ENCODE measurements at places on chromosomes 16 and 17.

GRCh38 chr17:18889658-18890057 is 31.7 kb downstream of the PRPSAP2 start:
- DNase-seq = no peak

DNA sequence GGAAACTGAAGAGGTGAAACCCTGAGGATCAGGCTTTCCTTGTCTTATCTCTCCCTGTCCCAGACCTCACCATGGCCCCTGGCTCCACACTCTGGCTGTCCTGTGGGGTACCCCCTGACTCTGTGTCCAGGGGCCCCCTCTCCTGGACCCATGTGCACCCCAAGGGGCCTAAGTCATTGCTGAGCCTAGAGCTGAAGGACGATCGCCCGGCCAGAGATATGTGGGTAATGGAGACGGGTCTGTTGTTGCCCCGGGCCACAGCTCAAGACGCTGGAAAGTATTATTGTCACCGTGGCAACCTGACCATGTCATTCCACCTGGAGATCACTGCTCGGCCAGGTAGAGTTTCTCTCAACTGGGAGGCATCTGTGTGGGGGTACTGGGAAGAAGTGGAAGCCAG is 1.4 kb downstream of the CD19 start:
- no peak for DNase-seq

- DNase-seq = no peak
These were observed 345 bp downstream of the TSC2 start for GRCh38 chr16:2048116-2048543.

GRCh38 chr17:40672654-40673053 is 7.7 kb upstream of the KRT222 start:
- DNase-seq = no peak

- DNase-seq = no peak
These were observed 18.7 kb downstream of the HLF start for GRCh38 chr17:55283256-55283965.

DNA sequence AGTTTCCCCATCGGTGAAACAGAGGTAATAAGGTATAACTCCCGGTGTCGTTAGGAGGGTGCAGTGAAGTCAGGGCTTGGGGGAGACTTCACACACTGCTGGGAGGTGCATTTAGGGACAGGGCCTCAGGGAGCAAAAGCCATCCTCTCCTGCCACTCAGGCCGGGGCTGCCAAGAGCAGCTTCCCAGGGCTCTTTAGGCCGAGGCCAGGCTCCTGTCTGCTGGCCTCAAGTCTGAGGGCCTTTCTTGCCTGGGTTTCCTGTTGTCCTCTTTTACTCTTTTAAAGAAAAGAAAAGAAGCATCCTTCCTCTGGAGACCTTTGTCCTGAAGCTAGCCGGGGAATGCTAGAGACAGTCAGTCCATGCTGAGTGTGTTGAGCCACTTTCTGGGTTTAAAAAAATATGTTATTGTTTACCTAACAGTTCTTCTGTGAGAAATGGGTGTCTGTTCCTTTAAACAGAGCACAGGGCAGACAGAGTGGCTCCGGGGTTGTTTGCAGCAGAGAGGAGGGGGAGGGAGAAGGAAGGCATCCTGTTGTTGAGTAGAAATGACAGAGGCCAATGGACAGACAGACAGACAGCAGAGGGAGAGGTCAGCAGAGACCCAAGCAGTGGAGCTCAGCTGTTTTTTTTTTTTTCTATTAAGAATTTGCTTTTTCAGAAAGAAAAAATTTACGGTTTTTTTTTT is 79.1 kb downstream of the C17orf67 start:
- no peak for DNase-seq

DNA sequence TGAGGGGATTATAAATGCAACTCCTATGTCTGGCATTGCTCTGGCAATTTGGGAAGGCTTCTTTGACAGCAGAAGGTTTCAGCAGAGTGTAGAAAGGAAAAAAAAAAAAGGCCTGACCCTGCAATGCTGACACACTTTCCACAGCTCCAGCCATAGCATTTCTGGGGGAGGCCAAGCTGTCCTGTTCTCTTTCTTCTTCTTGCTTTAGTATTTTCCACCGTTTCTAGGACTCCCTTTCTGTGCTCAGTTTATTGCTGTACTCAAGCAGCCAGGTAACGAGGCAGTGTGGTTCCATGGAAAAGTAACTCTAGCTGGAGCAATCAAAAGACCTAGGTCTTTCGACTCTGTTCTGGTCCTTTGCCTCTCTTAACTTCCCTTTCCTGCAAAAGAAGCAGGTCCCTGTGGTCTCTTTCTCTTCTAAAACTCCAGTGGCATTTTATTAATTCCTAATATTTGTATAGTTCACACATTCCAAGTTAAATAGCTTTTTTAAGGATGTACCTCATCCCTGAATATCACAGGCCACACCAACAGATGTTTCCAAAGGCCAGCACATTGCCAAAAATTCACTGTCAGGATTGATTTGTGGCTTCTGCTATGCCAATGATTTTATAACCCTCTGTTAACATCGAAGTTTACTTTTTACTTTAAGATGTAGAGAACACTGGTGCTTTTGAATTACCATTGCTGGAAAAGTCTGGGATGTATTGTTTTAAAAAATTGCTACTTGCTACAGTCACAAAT is 90.3 kb upstream of the BCAR1 start:
- no peak for DNase-seq

DNA sequence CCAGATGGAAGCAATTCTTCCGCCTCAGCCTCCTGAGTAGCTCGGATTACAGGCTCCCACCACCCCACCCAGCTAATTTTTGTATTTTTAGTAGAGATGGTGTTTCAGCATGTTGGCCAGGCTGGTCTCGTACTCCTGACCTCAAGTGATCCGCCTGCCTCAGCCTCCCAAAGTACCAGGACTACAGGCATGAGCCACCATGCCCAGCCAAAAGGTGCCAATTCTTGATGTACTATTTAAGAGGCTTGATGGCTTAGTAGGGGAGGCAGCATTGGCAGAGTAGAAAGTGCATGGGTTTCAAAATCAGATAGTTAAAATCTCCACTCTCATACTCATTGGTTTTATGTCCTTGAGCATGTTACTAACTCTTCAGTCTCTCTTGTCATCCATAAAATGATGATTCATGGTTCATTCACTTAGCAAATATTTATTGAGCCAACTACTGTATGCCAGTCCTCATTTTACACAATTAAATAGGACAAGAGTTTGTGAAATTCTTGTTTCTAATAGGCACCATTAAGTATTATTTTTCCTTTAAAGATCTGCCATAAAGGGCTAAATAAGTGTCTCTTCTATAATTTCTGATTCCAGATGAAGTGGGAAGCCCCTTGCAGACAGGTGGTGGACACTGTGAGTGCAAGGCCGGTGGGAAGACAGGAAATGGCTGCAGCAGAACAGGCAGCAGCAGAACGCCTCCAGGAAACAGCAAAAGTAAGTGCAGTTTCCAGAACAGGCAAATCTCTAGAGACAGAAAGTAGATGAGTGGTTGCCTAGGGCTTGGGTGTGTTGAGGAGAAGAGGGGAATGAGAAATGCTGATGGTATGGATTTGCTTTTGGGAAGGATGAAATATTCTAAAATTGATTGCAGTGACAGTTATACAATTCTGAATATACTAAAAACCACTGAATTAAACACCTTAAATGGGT is 8.2 kb upstream of the RPL27 start:
- DNase-seq = no peak

DNA sequence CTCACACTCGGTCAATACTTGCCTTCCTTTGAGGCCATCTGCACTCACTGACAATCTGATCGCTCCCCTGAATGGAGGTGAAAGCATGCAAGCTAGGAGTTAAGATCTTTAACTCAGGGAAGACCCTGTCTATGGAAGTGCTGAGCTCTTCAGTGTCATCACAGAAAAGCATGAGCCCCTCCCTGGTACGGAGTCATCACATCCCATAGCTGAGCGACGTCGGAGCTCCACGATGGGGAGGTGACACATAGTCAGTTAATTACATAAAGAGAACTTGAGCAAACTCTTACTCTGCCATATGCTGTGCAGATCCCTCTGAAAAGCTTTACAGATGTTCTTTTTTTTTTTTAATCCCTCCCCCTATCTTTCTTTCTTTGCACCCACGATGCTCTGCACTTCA is 463.2 kb downstream of the WWOX start:
- DNase-seq = no peak

- DNase-seq = no peak
These were observed 75.7 kb upstream of the BRD7 start for GRCh38 chr16:50444526-50444925.

DNA sequence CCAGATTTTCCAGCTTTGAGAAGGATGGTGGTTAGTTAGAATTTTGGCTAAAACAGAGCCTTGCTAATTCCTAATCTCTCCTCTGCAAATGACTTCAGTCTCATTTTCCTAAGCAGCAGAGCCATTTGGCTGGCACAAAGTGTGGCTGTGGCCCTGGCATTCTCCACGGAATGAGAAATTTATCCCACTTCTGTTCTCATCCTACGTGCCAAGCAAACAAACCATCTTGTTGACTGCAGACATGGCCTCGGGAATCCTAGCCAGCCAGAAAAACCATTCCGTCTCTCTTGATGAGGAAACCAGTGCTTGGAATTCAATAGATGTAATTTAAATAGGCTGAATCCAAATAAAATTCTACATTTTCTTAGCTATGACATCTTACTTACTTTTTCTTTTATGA is 34.1 kb upstream of the ELAC2 start:
- no peak for DNase-seq

GRCh38 chr17:27569257-27569722 is 61.7 kb upstream of the LGALS9 start:
- DNase-seq = no peak

DNA sequence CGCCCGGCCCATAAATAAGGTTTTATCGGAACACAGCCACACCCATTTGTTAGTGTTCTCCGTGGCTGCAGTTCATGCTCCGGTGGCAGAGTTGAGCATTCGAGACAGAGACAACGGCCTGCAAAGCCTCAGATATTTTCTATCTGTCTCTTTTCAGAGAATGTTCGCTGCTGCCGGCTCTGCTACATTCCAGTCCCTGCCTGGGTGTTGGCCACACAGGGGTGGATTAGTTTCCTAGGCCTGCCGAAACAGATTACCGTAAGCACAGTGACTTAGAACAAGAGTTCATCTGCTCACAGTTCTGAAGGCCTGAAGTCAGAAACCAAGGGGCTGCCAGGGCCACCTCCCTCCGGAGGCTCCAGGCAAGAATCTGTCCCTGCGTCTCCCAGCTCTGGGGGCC is 19.1 kb upstream of the GSG1L start:
- no peak for DNase-seq

DNA sequence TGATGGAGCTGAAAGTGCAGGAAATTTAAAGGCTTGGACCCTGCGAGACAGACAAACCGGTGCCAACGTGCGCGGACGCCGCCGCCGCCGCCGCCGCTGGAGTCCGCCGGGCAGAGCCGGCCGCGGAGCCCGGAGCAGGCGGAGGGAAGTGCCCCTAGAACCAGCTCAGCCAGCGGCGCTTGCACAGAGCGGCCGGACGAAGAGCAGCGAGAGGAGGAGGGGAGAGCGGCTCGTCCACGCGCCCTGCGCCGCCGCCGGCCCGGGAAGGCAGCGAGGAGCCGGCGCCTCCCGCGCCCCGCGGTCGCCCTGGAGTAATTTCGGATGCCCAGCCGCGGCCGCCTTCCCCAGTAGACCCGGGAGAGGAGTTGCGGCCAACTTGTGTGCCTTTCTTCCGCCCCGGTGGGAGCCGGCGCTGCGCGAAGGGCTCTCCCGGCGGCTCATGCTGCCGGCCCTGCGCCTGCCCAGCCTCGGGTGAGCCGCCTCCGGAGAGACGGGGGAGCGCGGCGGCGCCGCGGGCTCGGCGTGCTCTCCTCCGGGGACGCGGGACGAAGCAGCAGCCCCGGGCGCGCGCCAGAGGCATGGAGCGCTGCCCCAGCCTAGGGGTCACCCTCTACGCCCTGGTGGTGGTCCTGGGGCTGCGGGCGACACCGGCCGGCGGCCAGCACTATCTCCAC is at the start of gene NOG:
Gene NOG (plus strand): TSS at position 54 of the 674 bp plus-strand sequence. CDS start 525 bp downstream, at position 579.
- peak; percentile 47 for DNase-seq

- no peak for DNase-seq
These were observed 23.1 kb downstream of the DEF8 start for GRCh38 chr16:89971495-89972243.

GRCh38 chr17:38742411-38743308 is 5.5 kb downstream of the PCGF2 start:
- DNase-seq = peak; percentile 83

GRCh38 chr17:72380120-72380519 is 259.3 kb downstream of the SOX9 start:
- no peak for DNase-seq

- no peak for DNase-seq
These were observed 13.6 kb downstream of the MEIOB start for GRCh38 chr16:1858189-1858865.

- no peak for DNase-seq
These were observed 26.7 kb upstream of the TEX2 start for GRCh38 chr17:64289741-64290141.

- no peak for DNase-seq
These were observed 20.8 kb downstream of the GGA3 start for GRCh38 chr17:75240394-75241142.

DNA sequence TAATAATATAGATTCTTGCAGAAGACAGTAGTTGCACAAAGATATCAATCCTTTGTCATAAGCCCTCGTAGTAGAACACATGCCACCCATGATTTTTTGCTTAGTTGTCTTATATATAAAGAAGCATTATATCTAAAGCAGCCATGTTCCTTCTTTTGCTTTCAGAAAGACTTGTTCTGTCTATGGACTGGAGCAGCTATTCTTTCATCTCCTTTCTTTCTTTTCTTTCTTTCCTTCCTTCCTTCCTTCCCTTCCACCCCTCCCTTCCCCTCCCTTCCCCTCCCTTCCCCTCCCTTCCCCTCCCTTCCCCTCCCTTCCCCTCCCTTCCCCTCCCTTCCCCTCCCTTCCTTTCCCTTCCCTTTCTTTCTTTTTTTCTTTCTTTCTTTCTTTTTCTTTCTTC is 104.0 kb upstream of the HS3ST4 start:
- DNase-seq = no peak

- DNase-seq = no peak
These were observed at the start of gene KRTAP2-4 for GRCh38 chr17:41065829-41066624. Gene KRTAP2-4, minus strand, starts transcription at chr17:41065879. Its CDS starts 34 bp downstream, at chr17:41065845.

- DNase-seq = no peak
These were observed 223.5 kb upstream of the N4BP1 start for GRCh38 chr16:48833461-48833860.

DNA sequence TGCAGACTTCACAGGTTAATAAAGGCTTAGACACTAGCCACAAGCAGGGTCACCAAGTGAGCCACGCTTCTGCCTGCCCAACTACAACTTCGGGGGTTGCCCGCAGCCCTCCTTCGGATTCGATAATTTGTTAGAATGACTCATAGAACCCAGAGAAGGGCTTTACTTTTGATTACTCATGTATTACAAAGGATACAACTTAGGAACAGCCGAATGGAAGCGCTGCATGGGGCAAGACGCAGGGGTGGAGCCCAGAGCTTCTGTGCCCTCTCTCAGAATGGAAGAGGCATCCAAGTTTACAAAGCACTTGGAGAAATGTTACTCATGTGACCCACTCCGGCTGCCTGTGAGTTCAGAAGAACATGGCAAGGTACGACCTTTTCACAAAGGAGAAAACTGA is 7.5 kb upstream of the CDH5 start:
- no peak for DNase-seq

DNA sequence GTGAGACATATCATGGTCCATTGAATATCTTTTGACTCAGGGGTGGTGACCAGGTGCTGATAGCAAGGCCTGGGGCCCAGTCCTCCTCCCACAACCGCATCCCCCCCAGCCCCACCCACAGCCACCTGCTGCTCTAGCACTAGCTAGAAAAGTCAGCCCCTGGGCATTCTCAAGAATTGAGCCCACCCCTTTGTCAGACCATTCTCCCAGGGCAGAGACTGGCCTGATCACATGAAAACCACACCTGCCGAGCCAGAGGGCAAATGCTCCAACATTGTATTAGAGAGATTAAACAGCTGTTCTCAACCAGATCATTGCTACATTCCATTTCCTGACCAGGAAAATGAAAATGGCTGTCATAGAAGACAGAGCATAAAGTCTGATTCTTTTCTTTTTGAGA is 62.4 kb downstream of the RAB11FIP4 start:
- no peak for DNase-seq

GRCh38 chr17:38578229-38579082 is 27.3 kb downstream of the SRCIN1 start:
- DNase-seq = no peak
